ENCODE measurements at places on chromosomes 3 and 15. TPM values are rescaled to one million over a fixed set of nuclear protein-coding genes. Genes with fewer than 3 reads are reported as not detected.

- no peak overlapping the region for H3K27ac ChIP-seq
- DNase-seq: no peak
- H3K36me3 ChIP-seq: peaks cover 39% of the 10 kb centered on the region
- no peak overlapping the region for H3K4me3 ChIP-seq
Observed at GRCh38 chr3:194667363-194667762, 4.6 kb downstream of the LSG1 start.

- no peaks in the 10 kb centered on the region for H3K36me3 ChIP-seq
- no peaks in the 10 kb centered on the region for H3K4me1 ChIP-seq
- H3K27me3 ChIP-seq: no peaks in the 10 kb centered on the region
- no peak overlapping the region for H3K27ac ChIP-seq
Observed at GRCh38 chr3:174786825-174787224, 72.3 kb upstream of the NAALADL2 start.

- H3K4me1 ChIP-seq: peaks cover 14% of the 10 kb centered on the region
- no peaks in the 10 kb centered on the region for H3K27me3 ChIP-seq
- H3K27ac ChIP-seq: no peak overlapping the region
- H3K4me3 ChIP-seq: no peak overlapping the region
- no peak for DNase-seq
- H3K36me3 ChIP-seq: no peaks in the 10 kb centered on the region
Observed at GRCh38 chr3:38173834-38174418, 8.6 kb downstream of the OXSR1 start.

ACKR2 gene
- total RNA-seq: 6.2 TPM

ZNF662 gene
- total RNA-seq: 2.7 TPM

LRRN1 gene
- total RNA-seq: not detected

GRCh38 chr3:188627652-188628051 is 473.7 kb downstream of the LPP start:
- H3K27ac ChIP-seq: no peak overlapping the region
- H3K4me3 ChIP-seq: no peak overlapping the region
- no peaks in the 10 kb centered on the region for H3K27me3 ChIP-seq
- H3K36me3 ChIP-seq: no peaks in the 10 kb centered on the region
- DNase-seq: no peak

DNA sequence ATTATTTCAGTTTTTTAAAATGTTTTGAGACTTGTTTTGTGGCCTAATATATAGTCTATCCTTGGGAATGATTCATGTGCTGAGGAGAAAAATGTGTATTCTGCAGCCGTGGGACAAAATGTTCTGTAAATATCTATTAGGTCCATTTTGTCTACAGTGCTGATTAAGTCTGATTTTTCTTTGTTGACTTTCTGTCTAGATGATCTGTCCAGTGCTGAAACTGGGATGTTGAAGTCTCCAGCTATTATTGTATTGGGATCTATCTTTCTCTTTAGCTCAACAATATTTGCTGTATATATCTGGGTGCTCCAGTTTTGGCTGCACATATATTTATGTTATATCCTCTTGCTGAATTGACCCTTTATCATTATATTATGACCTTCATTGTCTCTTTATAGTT is 85.2 kb downstream of the UBE2E2 start:
- H3K4me3 ChIP-seq: no peak overlapping the region
- no peaks in the 10 kb centered on the region for H3K27me3 ChIP-seq

DNA sequence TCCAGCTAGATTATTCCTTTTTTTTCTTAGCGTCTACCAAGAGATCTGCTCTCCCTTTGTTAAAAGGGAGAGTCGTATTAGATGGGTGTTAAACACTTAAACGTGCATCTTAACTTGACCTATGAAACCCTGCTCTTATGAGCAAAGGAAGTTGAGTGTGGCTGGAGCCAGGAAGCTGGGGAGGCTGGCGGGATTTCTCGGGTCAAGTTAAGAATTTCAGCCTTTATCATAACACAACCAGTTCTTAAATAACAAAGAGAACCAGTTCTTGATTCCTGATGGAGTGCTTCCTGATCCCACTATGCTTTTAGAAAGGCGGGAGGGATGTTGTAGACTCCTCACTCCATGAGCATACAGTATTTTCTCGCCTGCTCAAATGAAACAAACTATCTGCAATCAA is 215.1 kb downstream of the ITPR1 start:
- H3K4me1 ChIP-seq: peaks cover 7% of the 10 kb centered on the region
- peaks cover 30% of the 10 kb centered on the region for H3K36me3 ChIP-seq

DNA sequence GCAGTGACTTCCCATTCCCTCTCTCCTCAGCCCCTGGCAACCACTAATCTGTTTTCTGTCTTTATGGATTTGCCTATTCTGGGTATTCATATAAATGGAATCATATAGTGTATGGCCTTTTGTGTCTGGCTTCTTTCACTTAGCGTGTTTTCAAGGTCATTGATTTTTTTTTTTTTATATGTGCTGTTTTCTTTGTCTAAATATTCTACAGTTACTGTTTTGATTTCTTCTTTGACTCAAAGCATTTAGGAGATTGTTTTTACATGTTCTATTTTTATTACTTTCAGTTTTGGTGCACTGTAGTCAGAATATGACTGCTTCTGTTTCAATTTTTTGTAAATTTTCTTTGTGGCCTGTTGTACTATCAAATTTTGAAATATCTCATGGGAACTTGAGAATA is 71.9 kb upstream of the RNU6-1 start:
- H3K36me3 ChIP-seq: no peaks in the 10 kb centered on the region
- no peaks in the 10 kb centered on the region for H3K4me1 ChIP-seq
- H3K27ac ChIP-seq: no peak overlapping the region
- no peak overlapping the region for H3K4me3 ChIP-seq
- DNase-seq: no peak

CCDC54 gene
- total RNA-seq: not detected
